ENCODE measurements at places on chromosomes 1 and 21. TPM values are rescaled to one million over a fixed set of nuclear protein-coding genes. Genes with fewer than 3 reads are reported as not detected.

Gene CELA3A
- not detected for total RNA-seq

Gene HSD17B7
- total RNA-seq: 27.5 TPM

Gene TEX38
- total RNA-seq: not detected

Gene CD160
- not detected for total RNA-seq

Gene TMEM269
- 0.26 TPM for total RNA-seq

Gene UBE2U
- not detected for total RNA-seq

Gene THEM5
- not detected for total RNA-seq

Gene NBPF26
- 45.4 TPM for total RNA-seq

Gene AMPD1
- total RNA-seq: not detected

Gene CFHR5
- total RNA-seq: not detected

Gene ADCY10
- 0.05 TPM for total RNA-seq

Gene NCMAP
- not detected for total RNA-seq

Gene SLC25A34
- total RNA-seq: 2.1 TPM

Gene FCER1G
- total RNA-seq: 2.7 TPM

Gene TRPM2
- 37.7 TPM for total RNA-seq

Gene YOD1
- 7.3 TPM for total RNA-seq

Gene NBPF4
- total RNA-seq: not detected

Gene CTH
- total RNA-seq: 1.4 TPM

Gene APOBEC4
- not detected for total RNA-seq

Gene TSACC
- not detected for total RNA-seq

Gene GJC2
- total RNA-seq: 0.63 TPM

Gene FAM72D
- total RNA-seq: 8.2 TPM

Gene EXO5
- total RNA-seq: 13.1 TPM

Gene RNU1-3
- 1,658 TPM for total RNA-seq

Gene DNALI1
- total RNA-seq: not detected

Gene MAD2L2
- total RNA-seq: 60.9 TPM
